ENCODE measurements at places on chromosomes 16 and 17. TPM values are rescaled to one million over a fixed set of nuclear protein-coding genes. Genes with fewer than 3 reads are reported as not detected.
A peak's percentile ranks its signal among the peaks of the same experiment; 100 is the strongest.

Gene MAP3K14
- 2.9 TPM for total RNA-seq

DNA sequence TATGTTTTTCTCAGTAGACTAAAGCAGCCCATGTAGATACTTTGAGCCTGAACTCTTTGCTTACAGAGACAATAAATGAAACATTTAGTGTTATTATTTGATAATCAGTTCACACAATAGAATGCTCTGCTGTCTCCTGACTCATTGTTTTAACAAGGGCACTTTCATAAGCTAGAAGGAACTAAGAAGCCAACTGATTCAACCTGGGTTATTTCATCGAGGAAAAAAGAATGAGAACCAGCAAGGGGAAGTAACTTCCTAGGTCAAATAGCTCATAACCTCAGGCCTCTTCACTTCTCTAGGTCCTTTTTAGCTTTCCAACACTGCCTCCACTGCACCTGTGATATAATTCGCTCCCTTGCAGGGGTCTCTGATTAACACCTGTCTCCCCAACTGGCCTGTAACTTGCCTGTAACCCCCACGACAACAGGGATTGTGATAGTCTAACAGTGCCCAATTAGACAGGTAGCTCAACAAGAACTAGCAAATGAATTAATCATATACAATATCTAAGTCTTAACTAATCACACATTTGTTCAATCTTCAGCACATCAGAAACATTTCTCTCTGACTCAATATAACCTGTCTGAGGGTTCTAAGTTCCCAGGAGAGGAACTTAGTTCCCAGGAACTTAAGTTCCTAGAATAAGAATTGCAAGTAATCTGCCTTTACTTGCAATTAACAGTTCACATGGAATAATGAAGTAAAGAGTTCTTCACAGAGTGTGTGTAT, 34.8 kb downstream of the RFFL start:
- DNase-seq = no peak

- peak; percentile 60 for DNase-seq
Measured at GRCh38 chr16:17339764-17340541, 130.8 kb downstream of the XYLT1 start.

- DNase-seq = no peak
Measured at GRCh38 chr16:49833796-49834530, 21.9 kb downstream of the ZNF423 start.

Gene CCT6B
- total RNA-seq = 0.78 TPM

Gene EPX
- total RNA-seq = not detected

GRCh38 chr17:66549731-66550207, 247.4 kb downstream of the PRKCA start:
- peak; percentile 71 for DNase-seq

- no peak for DNase-seq
Measured at GRCh38 chr17:75611851-75612429, 21.3 kb upstream of the SMIM5 start.

DNA sequence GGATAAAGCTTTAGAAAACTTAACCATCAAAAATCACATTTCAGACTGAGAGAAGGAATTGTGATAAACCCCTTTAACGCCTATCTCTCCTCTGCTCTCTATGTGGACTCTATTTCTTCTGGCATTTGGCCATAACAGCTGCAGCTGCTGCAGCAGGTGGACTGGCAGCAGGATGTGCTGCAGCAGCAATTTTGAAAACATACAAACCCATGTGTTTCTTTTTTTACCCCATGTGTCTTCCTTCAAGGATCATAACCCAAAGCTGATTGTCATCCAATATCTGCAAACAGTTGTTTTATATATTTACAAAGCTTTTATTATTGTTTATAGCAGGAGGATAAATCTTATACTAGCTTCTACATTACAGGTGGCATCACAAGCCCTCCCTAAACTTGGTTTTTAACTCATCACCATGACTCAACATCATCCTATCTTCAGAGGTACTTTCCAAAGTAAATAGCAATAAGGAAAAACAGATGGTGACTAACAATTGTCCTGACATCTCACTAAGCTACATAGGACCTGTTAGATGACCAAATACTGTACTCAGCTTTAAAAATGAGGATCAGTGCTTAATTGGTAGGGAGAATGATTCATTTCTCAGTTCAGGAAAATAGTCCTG, 14.5 kb upstream of the KRTAP9-2 start:
- peak; percentile 61 for DNase-seq

Gene SDK2
- 1.6 TPM for total RNA-seq

- DNase-seq = no peak
Measured at GRCh38 chr17:44561237-44561623, 3.9 kb downstream of the FZD2 start.

Gene TTLL6
- 0.60 TPM for total RNA-seq

GRCh38 chr17:81310949-81311550, 15.9 kb upstream of the SLC38A10 start:
- DNase-seq = no peak

GRCh38 chr16:50310308-50311133, 44.2 kb downstream of the ADCY7 start:
- no peak for DNase-seq

Gene FBXL16
- not detected for total RNA-seq

Gene TMEM235
- not detected for total RNA-seq

GRCh38 chr16:10635365-10636021, 55.1 kb upstream of the EMP2 start:
- DNase-seq = no peak

DNA sequence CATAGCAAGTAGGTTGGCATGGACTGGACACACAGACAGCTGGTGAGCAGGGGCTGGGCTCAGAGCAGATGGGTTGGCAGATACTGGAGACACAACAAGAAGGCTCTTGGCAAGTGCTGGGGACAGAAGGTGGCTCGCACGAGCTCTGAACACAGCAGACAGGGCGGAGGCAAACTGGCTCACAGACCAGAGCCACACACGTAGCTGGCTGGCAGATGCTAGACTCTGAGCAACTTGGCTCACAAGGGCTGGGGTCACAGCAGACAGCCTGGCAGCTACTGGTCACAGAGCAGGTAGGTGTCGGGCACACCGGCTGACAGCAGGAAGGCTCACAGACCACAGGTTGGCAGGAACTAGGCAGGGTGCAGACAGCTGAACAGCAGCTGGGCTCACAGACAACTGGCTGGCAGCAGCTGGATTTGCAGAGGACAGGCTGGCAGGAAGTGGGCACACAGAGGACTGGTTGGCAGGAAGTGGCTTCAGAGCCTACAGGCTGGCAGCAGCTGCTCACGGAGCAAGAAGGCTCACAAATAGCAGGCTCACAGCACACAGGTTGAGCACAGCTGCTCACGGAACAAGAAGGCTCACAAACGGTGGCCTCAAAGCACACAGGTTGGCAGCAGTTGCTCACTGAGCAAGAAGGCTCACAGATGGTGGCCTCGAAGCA, 725 bp downstream of the KRTAP16-1 start:
- DNase-seq = peak; percentile 58

DNA sequence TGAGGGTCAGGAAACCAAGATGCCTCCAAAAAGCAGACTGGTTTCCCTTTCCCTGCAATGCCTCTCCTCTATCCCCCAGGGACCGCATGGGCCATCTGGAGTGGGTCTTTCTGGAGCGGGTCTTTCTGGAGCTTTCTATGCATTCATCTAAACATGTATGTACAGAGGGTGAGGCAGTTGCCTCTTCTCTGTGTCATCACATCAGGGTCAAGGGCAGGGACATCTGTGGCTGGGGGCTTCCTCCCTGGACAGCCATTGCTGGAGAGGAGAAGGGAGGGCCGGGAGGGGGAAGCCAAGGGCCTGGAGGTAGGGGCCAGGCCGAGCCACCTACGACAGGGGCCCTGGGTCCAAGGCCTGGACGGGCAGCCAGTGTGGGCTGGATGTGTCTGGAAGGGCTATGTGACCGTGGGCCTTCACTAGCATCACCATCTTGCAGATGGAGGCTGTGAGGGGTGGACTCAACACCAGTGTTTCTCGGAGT, 840 bp downstream of the ADCY7 start:
- DNase-seq = no peak

GRCh38 chr17:27473748-27474609, 17.7 kb downstream of the KSR1 start:
- DNase-seq = no peak

Gene NDRG4
- 2.5 TPM for total RNA-seq

- DNase-seq = no peak
Measured at GRCh38 chr16:1348926-1349325, 2.8 kb downstream of the TSR3 start.

- DNase-seq = no peak
Measured at GRCh38 chr16:54282928-54283724, 3.5 kb downstream of the IRX3 start.

- DNase-seq = peak; percentile 10
Measured at GRCh38 chr17:79090443-79091225, 16.0 kb downstream of the ENGASE start.

DNA sequence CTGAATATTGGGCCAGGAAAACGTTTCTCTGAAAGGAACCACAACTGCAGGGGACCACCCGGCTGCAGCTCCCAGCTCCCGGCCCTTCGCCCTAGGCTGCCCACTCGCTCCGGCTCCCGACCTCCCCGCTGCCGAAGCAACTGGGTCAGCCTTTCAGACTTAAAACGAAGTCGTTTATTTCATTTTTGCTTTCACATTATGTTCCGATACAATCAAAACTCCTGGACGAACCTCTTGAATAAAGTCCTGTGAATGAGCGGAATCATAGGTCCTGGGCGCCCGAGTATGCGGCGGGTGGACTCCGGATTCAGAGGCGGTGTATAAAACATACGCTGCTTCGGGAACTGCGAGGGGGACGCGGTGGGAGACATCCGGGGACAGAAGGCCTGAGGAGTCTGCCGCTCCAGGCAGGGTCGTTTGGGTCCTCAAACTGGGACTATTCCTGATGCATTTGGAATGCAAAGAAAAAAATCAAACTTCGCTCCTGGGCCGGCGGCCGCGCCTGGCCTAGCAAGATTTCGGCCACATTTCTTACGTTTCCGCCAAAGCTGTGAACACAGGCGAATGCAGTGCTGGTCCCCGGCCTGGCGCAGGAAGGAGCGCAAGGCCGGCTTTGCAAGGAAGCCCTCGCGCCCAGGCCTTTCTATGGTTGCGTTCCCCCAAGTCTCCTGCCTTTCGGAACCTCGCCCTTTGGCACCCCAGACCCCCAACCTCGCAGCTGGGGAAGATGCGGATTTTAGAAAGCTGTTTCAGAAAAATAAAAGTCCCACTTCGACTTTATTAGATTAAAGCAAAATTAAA, 3.7 kb downstream of the CBLN1 start:
- DNase-seq = no peak

GRCh38 chr16:50248845-50249244, 17.5 kb upstream of the ADCY7 start:
- no peak for DNase-seq

DNA sequence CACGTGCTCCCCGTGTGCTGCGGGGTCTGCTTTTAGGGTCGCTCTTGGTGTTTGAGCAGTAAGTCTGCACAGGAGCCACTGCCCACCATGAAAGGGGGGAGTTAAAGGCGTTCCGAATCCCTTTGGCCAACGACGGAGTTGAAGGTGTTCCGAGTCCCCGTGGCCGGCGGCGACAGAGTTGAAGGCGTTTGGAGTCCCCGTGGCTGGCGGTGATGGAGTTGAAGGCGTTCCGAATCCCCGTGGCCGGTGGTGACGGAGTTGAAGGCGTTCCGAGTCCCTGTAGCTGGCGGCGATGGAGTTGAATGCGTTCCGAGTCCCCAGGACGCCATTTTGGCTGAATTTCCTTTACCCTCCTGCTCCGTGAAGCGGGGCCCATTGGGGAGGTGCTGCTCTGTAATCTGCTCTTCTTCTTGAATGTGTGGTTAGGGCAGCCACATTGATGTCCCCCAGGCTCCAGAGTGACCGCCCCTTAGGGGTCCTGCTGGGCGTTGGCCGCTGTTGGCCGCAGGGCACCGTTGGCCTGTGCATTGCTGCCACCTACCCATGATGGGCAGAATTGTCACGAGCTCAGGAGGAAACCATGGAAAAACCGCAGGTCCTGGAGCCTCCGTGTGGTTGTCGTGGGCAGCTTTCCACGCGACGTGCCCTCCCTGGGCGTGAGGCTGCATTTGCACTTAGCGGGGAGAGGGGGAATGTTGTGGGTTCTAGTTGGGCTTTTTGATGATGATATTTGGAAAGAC, 73.7 kb upstream of the ZNF750 start:
- no peak for DNase-seq

- DNase-seq = no peak
Measured at GRCh38 chr16:67393788-67394154, 473 bp upstream of the TPPP3 start.

Gene TOM1L1
- 42.2 TPM for total RNA-seq

Gene FOXL1
- total RNA-seq = 5.7 TPM

- DNase-seq = peak; percentile 69
Measured at GRCh38 chr17:75707079-75707571, 14.1 kb upstream of the ITGB4 start.

GRCh38 chr16:60371591-60371990, 1637.5 kb upstream of the GOT2 start:
- no peak for DNase-seq

GRCh38 chr16:70576431-70577255, 53.0 kb downstream of the SF3B3 start:
- peak; percentile 81 for DNase-seq

Gene KRTAP1-1
- not detected for total RNA-seq

DNA sequence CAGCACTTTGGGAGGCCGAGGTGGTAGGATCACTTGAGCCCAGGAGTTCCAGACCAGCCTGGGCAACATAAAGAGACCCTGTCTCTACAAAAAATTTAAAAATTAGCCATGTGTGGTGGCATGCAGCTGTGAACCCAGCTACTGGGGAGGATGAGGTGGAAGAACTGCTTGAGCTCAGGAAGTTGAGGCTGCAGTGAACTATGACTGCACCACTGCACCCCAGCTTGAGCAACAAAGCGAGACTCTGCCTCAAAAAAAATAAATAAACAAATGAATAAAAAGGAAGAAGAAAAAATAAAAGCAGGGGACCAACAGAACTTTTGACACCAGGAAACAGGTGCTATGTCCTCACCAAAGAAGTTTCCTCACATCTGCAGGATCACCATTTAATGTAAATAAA, 14.2 kb downstream of the TERF2 start:
- no peak for DNase-seq

Gene GUCY2D
- not detected for total RNA-seq

- DNase-seq = no peak
Measured at GRCh38 chr16:85683363-85683762, 5.4 kb downstream of the GINS2 start.

Gene MGAT5B
- 4.9 TPM for total RNA-seq

- no peak for DNase-seq
Measured at GRCh38 chr17:45833920-45834319, 10.8 kb upstream of the SPPL2C start.

- no peak for DNase-seq
Measured at GRCh38 chr16:89420204-89420603, 70.2 kb downstream of the ANKRD11 start.

DNA sequence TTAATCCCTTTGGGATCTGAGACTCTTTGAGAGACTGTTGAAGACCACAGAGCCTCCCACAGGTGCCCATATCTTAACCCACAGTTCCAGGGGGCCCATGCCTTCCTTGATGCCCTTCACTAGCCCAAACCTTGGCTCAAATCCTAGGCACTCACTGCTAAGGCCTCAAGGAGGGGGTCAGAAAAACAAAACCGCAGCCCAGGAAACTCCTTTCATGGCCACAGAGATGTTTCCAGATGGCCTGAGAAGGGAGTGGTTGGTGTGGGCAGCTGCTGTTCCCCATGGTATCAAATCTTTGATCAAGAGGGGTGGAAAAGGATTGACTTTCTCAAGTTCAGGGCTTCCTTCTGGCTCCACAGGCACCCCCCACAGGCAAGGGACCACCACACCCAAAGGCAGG, 44.7 kb downstream of the CDH1 start:
- no peak for DNase-seq

Gene PLK1
- 86.3 TPM for total RNA-seq

Gene C16orf96
- not detected for total RNA-seq

All from RPMI7951 (cell line).